ENCODE measurements at places on chromosomes 7 and 10. TPM values are rescaled to one million over a fixed set of nuclear protein-coding genes. Genes with fewer than 3 reads are reported as not detected.

The LIPJ gene
- not detected for total RNA-seq

DNA sequence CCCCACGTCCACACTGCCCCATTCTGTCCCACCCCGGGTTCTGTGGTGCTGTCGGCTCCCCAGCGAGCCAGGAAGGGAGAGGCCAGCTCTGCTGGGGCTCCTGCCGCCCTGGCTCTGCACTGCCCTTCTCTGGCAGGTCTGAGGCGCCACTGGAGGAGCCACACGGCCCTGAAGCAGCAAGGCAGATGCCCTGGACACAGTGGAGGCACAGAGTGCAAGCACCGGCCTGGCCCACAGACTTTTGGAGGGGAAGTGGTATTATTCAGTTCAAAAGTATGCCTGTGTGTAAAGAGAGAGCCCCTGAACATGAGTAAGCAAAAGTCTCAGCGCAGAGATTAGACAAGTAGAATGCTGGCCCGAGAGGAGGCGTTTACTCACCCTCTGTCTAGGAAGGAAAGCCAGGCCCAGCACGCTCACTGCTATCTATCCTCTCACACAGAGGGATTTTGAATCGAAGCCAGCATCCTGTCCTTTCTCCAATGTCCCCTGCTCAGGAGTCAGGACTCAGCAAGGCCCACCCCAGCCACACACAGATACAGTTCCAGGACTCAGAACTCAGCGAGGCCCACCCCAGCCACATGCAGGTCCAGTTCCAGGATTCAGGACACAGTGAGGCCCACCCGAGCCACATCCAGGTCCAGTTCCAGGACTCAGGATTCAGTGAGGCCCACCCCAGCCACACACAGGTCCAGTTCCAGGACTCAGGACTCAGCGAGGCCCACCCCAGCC lies 115.0 kb downstream of the EGFR start:
- H3K27ac ChIP-seq: peak overlapping the region; percentile 84
- peaks cover 56% of the 10 kb centered on the region for H3K4me1 ChIP-seq
- H3K36me3 ChIP-seq: no peaks in the 10 kb centered on the region

DNA sequence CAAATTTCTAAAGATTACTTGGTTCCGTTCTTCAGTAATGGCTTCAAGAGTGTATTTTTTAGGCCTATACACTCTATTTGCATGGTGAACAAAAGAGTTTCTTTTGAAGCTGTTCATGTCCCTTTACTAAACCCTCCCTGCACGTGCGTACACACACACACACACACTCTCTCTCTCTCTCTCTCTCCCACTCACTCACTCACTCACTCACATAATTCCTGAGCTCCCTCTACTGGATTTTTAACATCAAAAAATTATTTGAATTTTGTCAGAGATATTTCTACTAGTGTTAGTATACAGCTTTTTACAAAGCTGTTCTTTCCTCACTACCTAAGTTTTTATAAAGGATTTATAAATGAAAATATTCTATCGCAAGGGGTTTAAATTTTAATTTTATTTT lies 85.9 kb downstream of the UBE3C start:
- no peak overlapping the region for H3K4me3 ChIP-seq
- H3K27ac ChIP-seq: no peak overlapping the region
- no peaks in the 10 kb centered on the region for H3K27me3 ChIP-seq
- peak; percentile 6 for DNase-seq

- peaks cover 6% of the 10 kb centered on the region for H3K4me1 ChIP-seq
- H3K4me3 ChIP-seq: no peak overlapping the region
- DNase-seq: no peak
- no peak overlapping the region for H3K27ac ChIP-seq
- H3K27me3 ChIP-seq: no peaks in the 10 kb centered on the region
- no peaks in the 10 kb centered on the region for H3K36me3 ChIP-seq
These were observed 40.4 kb downstream of the PHTF2 start for GRCh38 chr7:77838929-77839491.
